Karpas-422 (cell line): ENCODE measurements at places on chromosomes 1 and 21.

- peak; percentile 84 for DNase-seq
Observed at GRCh38 chr1:201348211-201348566, 29.3 kb downstream of the TNNT2 start.

GRCh38 chr1:3405974-3406867, 48.2 kb upstream of the ARHGEF16 start:
- no peak for DNase-seq

DNA sequence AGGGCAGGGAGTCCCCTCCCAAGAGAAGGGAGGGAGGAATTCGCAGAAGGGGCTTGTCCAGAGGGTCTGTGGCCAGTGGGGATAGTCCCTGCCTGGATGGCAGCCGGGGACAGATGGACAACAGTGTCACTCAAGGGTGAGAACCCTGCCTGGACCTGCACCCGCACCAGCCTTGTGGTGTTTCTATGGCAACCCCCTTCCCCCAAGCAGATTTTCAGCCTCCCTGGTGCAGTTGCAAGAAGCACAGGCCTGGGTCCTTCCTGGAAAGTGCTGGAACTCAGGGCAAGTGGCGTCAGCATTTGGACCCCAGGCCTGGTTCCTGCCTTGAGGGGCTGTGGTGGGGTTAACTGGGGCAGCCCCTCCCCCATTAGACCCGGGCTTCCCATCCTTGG, 83.8 kb upstream of the ACTL8 start:
- no peak for DNase-seq

DNA sequence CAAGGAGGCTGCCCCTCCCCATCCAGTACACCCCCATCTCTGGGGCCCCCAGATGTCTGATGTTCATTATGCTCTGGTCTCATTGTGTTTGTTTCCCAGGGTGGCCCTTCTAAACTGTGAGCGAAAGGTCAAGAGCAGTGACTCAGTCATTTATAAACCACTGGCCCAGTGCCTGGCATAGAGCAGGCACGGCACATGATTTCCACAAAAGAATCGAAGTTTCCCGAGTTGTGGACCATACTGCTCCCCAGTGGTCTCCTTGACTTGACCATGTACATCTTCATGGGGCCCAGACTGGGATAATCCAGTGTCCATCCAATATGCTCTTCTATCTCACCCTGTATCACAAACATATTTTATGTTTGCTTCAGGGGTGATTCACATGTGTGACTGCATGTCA, 153.3 kb downstream of the NR5A2 start:
- DNase-seq = no peak

DNA sequence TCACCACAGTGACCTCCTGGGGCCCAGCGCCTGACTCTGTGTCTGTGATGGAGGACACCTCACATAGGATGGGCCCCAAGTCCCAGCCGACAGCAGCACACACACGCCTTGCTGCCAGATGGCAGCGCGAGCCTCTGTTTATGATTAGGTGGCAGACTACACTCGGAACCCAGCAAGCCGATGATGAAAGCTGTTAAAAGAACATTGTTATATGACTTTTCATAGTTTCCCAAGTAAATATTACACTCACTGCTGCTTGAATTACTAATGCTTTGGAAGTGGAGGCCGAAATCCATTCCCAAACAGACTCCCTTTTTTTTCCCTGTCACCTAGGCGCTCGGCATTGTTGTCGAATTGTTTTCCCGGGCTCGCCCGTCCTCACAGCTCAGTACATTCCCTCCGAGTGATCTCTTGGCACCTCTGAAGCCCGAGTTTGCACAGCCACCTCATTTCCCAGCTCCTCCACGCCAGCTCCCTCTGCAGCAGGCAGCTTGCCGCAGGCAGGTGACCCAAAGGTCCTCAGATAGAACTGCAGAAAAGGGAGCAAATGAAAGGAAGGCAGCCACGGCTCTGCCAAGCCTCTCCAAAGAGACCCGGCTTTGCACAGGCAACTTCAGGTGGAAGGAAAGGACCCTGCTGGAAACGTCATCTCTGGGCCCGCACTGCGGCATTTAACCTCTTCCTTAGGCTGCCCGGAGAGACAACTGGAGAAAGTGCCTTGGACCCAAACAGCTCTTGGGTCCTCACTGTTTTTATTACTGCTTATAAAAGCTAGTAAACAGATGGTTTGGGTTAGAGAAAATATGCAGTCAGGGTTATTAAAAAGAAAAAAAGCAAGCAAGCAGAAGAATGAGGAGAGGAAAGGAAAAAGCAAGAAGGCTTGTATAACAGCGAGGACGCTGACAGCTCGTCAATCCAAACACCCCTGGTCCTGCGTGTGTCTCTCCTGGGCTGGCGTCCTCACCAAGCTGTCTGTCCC, 72.2 kb upstream of the SLC25A33 start:
- no peak for DNase-seq

GRCh38 chr1:116987256-116987555, 14.4 kb upstream of the CD101 start:
- DNase-seq = no peak

GRCh38 chr1:27179379-27179778, 24.5 kb upstream of the SLC9A1 start:
- DNase-seq = peak; percentile 38

GRCh38 chr21:29175408-29176134, 45.1 kb downstream of the MAP3K7CL start:
- no peak for DNase-seq
